ENCODE measurements at places on chromosomes 12 and 14.
A peak's percentile ranks its signal among the peaks of the same experiment; 100 is the strongest.

DNA sequence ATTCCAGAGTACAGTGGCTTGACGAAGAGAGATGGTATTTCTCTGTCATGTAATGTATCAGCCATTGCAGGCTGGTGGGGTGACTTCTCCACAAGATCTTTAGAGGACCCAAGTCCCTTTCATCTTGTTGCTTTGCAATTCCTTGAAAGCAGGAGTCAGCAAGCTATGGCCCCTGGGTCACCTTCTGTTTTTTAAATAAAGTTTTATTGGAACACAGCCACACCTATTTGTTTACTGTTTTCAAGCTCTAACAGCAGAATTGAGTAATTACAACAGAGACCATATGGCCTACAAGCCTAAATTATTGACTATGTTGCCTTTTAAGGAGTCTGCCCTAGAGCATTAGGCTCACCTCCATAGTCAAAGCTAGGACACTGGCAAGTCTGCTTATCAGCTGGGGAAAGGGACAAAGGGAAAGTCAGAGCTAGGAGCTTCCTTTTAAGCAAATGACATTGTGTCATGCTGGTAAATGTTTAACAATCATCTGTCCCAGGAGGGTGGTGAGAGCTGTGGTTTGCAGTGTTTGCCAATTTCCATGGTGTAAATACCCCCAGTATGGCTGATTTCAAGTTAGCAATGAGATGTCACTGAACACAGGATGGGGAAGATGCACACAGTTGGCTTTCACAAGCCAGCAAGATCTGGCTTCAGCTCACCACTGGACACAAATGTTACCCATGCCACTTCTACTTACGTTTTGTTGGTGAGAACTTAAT lies 87.7 kb upstream of the PWP1 start:
- no peak for DNase-seq

DNA sequence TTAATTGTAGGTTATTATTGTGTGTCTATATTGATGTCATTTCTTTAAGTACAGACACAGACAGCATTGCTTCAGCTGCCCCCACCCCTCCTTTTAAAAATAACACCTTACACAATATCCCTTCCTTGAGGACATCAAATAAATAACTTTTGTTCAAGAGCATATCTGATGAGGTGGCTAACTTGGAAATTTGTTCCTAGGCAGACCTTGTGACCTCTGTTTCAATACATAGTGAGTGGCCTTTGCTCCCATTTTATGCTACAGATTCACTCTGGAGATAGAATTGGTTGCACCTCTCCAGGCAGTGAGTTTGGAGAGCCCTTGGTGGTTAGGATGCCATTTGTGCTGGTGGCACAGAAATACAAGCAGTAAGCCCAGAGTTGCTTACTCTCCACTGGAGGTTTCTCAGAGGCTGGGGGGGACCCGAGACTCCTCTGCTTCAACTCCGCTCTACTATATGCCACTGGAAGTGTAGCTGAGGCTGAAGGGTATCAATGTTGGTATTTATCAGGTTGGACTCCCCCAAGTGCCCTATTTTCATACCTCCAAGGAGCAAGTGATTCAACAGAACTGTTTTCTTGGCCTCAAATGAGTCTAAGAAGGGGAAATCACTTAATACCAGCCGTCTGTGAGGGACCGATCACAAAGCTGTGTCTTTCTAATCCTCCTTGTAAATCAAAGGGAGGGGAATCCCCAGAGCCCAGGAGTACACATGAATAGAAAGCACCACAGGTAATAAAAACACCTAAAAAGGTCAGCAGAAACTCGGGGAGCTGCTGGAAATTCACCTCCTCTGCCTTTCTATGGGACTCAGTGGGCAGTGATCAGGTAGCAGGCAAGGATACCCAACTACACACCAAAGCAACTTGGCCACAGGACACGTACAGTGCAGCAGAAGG lies 463.1 kb downstream of the RAD51B start:
- DNase-seq: no peak

- DNase-seq: no peak
Measured at GRCh38 chr12:102172436-102172835, 25.2 kb downstream of the PMCH start.

- no peak for DNase-seq
Measured at GRCh38 chr12:127670796-127671195, 596.2 kb upstream of the TMEM132C start.

GRCh38 chr14:45247427-45247826 lies 5.6 kb downstream of the MIS18BP1 start:
- no peak for DNase-seq

DNA sequence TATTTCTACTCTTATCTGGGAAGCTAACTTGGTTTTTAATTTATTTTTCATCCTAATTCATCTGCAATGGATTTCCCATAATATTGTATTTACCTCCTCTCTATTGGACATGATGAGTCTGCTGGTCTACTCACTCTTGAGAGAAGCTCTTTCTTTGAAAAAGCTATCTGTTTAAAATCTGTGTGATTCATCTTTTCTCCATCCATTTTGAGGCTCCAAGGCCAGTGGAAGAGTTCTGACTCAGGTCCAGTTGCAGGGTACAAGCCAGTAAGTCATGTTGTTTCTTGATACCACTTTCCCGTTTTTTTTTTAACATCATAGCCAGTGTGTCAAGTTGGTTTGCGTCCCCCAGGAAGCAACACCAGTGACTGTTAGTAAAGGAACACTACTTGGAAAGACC lies 160.3 kb upstream of the BMP4 start:
- no peak for DNase-seq

DNA sequence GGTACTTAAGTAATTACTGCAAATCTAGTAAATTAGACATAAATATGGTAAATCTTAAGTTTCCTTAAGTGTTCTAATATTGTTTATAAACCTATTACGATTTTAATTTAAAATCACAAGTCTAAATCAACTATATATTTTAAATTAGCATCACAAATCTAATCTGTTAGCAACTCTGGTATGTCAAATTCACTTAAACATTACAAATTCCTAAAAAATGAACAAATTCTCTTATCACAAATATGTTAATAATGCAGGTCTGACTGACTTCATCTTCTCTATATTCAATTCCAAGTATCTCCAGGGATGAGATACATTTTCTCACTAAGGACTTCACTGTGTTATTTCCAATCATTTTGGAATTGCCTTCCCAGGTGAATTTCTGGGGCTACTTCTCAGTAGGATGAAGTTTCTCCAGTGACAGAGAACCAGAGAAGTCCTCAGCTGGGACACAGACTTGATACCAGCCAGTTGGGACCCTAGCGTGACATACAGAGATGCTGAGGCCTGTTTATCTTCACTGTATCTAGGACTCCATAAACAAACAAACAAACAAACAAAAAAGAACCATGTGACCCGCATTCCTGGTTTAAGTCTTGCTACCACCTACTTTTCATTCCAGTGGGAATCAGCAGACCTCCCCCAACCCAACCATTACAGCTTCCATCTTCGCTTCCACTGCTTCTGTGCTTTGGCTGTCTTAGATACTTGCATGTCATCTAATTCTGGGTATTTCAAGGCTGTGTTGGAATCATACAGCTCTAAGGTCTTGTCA lies 21.8 kb downstream of the CFAP251 start:
- DNase-seq: no peak

- DNase-seq: no peak
Measured at GRCh38 chr14:75226755-75227544, 50.5 kb upstream of the TMED10 start.

- DNase-seq: no peak
Measured at GRCh38 chr12:100797246-100797645, 2.7 kb downstream of the ANO4 start.

GRCh38 chr14:78341827-78342389 lies 171.7 kb downstream of the NRXN3 start:
- DNase-seq: no peak

DNA sequence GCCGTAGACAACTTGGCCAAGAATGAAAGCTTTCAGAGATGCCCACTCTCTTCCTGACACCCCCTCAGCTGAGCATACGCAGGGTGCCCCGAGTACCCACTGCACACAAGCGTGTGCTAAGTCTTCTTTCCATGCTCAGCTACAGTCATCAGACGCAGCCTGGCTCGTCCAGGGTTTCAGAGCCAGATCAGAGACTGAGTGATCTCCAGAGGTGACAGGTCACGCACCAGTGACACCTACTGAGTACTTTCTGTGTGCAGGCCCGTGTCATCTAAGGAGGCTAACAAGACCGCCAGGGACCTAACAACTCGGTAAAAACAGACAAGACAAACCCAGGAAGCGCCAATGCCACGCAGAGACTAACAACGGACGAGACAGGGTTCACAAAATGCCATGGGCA lies 25.1 kb downstream of the STX2 start:
- no peak for DNase-seq

GRCh38 chr12:58570411-58570810 lies 349.9 kb downstream of the LRIG3 start:
- DNase-seq: no peak

DNA sequence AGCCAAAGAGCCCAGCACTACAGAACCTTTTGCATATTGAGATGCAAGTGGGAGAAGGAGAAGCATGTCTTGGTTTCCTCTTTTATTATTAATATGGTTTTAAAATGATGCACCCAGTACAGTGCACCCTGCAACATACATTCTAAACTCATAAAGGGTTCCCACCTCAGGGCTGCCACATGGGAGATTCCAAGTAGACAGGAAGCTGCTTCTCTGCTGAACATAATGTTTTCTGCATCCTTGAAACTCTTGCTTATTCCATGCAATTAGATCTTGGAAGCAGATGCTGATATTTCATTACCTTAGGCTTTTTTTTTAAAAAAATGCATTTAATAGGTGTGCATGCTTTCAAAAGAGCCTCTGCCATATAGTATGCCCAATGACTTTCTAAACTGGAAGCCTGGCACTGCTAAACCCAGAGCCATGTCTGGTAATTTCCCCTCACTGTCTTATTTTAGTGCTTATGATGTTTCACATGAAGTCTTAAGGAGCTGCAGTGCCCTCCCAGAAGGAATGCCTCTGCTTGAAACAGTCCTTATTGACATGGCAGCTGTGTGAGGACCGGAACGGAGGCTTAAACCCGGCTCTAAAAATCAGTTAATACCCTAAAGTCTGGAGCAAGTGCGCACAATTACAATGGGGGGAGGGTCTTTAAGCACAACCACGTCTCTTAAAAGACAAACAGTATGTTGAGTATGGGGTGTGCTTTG lies 2.0 kb upstream of the SIX1 start:
- no peak for DNase-seq

- no peak for DNase-seq
Measured at GRCh38 chr12:49933796-49934195, 16.7 kb upstream of the AQP2 start.

- DNase-seq: no peak
Measured at GRCh38 chr12:132257955-132258490, 71.4 kb downstream of the GALNT9 start.

- DNase-seq: peak; percentile 66
Measured at GRCh38 chr14:99654235-99654985, 9.5 kb downstream of the HHIPL1 start.

DNA sequence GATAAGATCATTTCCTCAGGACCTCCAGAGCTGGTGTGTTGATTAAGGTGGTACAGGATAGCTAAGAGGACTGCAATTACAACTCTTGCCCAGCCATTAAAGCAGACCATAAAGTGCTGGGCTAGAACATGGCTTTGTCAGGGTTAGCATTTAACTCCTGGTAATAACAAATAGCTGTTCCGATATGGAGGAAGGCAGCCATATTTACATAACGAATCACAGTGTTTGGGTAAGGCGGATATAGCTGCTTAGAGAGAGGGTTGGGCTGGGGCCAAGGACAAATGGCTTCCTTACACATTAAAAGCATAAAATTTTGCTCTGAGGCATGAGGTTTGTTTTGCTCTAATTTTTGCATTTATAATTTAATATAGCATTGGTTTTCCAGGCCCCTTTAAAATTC lies 297.7 kb upstream of the DDHD1 start:
- DNase-seq: no peak

GRCh38 chr12:13227191-13227590 lies 30.7 kb downstream of the EMP1 start:
- no peak for DNase-seq

- DNase-seq: no peak
Measured at GRCh38 chr14:28102001-28102400, 664.6 kb upstream of the FOXG1 start.

- DNase-seq: no peak
Measured at GRCh38 chr14:53757732-53758131, 198.9 kb downstream of the BMP4 start.

DNA sequence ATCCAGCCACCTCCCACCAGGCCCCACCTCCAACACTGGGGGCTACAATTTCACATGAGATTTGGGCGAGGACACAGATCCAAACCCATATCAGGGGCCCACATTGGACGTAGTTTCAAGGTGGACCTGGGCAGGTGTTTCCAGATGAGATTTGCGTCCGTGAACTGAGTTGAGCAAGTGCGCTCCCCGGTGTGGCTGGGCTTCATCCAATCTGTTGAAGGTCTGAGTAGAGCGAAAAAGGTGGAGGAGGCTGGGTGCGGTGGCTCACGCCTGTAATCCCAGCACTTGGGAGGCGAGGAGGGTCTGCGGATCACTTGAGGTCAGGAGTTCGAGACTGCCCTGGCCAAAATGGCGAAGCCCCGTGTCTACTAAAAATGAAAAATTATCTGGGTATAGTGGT lies 4.9 kb upstream of the GLT1D1 start:
- DNase-seq: no peak

DNA sequence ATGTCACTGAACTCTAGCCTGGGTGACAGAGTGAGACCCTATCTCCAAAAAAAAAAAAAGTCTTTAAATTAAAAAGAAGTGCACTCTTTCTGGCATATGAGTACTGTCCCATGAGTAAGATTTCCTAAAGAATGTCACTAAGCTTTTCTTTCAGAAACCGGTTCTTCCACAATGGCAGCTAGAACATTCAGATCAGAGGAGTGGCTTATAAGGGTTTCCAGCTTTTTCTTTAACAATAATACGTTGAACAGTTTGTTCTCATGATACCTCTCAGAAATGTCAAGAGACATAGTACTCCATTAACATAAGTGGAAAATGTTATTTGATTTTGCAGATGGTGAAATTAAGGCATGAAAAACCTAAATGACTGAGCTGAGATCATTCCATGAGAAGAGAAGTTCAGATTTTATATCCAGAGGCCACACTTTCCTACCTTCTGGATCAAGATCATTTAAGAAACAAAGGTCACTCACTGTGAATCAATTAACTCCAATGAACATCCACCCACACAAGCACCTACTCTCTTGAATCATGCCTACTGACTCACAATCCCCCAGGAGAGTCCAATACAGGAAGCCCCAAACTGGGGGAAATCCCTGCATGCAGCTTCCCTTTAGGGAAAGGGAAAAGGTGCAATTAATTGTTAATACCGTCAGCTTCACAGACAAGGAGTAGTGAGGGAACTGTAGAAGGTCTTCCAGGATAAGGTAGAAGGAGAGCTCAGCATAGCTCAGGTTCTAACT lies 86.9 kb downstream of the SPTSSA start:
- no peak for DNase-seq

DNA sequence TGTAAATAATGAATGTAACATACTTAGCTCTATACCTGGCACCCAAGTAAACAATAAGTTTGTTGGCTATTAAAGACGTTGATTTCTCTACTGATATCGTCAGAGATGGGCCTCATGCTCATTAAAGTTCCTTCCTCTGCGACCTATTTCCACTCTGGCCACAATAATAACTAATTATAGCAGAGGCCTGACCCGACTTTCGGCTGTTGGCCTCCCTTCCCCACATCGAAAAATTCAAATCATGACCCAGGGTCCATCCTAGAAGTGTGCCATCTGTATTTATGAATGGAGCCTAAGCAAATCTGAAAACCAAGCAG lies 321 bp upstream of the USP30 start:
- DNase-seq: no peak

GRCh38 chr12:5557906-5558305 lies 126.0 kb downstream of the NTF3 start:
- DNase-seq: no peak
